ENCODE measurements at places on chromosomes 11 and 22.

DNA sequence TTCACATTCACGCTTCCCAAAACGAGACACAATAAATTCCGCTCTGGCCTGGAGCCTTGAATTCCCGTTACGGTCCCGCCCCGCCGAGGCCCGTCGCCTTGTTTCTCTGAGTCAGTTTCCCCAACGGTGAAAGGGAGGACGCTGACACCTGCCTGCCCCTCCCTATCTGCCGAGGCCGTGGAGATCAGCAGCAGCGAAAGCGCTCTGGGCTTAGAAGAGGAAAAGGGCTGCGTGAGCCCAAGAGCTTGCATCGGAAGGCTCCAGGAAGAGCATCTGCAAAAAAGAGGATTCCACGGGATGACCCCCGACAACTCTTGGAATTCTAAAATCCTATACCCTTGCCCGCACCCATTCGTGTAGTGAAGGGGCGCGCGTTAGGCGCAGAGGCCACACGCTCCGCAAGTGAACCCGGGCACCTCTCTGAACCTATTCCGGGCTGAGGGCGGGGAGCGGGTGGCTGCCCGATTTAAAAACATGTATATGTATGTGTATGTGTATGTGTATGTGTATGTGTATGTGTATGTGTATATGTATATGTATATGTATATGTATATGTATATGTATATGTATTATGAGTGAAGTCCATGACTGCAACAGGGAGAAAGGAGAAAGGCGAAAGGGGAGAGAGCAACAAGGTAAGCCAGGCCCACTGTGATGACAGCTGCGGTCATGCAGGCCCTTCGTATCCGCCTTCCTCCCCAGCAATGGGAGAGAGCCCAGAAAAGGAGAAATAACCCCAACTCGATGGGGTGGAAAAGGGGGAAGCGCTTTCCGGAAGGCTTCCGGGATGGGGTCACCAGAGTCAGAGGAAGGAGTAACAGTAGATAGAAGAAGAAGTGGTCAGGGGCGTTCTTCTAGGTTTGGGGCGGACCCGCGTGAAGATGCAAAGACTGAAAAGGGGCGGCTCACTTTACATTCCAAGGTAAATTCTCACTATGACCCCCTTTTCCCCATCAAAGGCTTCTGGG lies 948 bp upstream of the MRTFA start:
- DNase-seq = peak; percentile 59

GRCh38 chr11:61513143-61513765 lies 4.7 kb downstream of the LRRC10B start:
- DNase-seq = no peak

DNA sequence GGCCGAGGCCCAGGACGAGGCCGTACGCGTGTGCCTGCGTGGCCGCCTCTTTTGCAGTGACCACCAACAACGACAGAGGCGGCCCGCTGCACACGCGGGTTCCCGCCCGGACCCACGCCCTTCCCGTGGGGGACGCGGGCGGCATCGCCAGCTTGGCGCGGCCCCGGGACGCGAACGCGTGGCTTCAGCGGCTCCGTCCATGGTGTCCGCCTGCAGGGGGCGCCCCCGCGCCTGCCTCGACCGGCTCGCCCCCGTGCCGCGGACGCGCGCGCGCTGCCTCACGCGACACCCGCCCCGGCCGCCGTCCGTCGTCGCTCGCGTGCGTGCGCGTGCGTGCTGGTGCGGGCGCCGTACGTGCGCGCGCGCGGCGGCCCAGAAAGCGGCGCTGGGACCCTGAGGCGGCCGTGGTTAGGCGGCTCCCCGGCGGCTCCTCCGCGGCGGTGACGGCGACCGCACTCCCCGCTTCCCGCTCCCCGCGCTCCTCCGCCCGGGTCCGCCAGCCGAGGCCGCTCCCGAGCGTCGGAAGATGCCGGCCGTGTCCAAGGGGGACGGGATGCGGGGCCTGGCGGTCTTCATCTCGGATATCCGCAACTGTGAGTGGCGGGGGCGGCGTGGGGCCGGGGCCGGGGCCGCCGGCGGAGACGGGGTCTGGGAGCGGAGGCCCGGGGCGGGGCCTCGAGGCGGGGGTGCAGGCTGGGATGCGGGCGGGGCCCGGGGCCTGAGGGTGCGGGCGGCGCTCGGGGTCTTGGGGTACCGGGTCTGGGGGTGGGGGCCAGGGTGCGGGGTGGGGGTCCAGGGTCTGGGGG lies at the start of gene AP2A2:
Gene AP2A2 (plus strand): TSS at position 375 of the 806 bp plus-strand sequence. CDS start 152 bp downstream, at position 527.
- peak; percentile 92 for DNase-seq

- DNase-seq = no peak
Measured at GRCh38 chr11:110152199-110152598, 59.0 kb downstream of the ZC3H12C start.

GRCh38 chr22:48116871-48117270 lies 1354.4 kb downstream of the TBC1D22A start:
- DNase-seq = no peak

GRCh38 chr11:103926990-103927389 lies 109.5 kb upstream of the DDI1 start:
- DNase-seq = no peak

DNA sequence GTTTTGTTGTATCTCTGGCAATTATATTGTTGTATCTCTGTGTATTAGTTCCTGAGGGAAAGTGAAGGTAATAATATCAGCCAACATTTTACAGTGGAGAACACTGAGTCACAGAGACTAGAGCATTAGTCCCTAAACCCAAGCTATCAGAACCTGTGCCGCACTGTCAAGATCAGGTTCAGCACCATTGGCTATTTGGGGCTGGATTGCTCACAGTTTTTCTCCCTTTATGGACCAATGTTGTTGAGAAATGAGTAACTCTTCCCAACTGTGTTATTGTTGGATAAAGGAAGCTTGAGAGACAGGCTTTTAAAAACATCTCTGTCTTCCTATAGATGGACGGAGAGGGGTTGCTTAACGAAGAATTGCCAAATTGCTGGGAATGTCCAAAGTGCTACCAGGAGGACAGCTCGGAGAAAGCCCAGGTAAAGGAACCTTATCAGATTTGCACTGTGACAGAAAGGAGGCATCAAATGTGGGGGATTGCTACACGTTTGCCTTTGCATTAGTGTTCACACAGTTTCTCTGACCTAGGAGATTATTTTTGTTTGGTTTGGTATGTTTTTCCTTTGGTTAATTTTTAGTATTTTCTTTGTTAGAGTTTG lies 18.2 kb upstream of the GRK2 start:
- no peak for DNase-seq

DNA sequence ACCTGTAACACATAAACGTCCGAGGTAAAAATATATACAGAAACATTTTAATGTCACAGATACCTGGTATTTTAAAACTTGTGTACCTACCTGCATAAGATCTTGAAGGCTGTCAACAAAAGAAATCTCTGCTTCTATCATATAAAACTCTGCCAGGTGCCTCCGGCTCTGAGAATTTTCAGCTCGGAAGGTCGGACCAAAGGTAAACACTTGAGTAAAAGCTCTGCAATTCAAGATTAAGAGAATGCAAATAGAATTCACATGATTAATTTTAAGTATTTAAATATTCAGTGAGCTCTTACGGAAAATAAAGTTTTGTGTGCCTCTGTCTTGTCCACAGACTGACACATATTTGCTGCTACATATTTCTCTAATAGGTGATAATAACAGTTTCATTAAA lies 75.4 kb upstream of the GAB2 start:
- no peak for DNase-seq

- DNase-seq = no peak
Measured at GRCh38 chr11:70783356-70783755, 385.0 kb downstream of the CTTN start.

DNA sequence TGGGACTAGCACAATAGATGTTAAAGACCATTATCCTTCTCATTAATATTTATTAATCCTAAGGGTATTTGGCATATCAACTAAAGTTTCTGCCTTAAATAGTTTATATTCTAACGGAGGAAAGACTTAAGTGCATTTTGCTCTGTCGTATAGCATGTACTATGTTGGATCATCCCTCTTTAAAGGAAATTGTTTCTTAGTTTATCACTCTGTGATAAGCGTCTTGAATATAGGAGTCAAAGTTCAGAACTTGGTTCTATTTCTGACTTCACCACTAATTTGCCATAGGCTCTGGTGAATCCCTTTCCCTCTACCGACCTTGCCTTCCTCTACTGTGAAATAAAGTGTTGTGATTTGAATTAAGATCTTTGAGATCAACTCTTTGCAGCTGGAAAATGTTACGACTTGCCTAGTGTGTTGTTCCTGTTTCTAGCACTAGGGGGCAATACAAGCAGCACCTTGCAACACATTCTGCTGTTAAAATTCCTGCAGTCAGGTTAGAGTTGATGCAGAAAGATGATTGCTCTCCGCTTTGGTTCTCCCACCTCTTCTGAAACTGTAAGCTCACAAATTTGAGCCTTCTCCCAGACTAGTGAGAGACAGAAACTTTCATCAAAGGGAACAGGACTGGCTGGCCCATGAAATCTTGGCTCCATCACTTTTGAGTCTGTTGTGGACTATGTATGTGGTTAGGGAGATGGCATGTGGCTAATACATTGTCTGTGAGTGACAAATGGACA lies 27.8 kb upstream of the ZNRF3 start:
- peak; percentile 34 for DNase-seq

- no peak for DNase-seq
Measured at GRCh38 chr11:34037016-34037415, 14.5 kb upstream of the CAPRIN1 start.

GRCh38 chr11:68855205-68855981 lies 13.7 kb upstream of the CPT1A start:
- peak; percentile 29 for DNase-seq
